Renal cortical epithelial cell (primary cell): ENCODE measurements at places on chromosomes 16 and 17.

GRCh38 chr17:4262703-4263102, 1.1 kb downstream of the ANKFY1 start:
- DNase-seq: no peak

DNA sequence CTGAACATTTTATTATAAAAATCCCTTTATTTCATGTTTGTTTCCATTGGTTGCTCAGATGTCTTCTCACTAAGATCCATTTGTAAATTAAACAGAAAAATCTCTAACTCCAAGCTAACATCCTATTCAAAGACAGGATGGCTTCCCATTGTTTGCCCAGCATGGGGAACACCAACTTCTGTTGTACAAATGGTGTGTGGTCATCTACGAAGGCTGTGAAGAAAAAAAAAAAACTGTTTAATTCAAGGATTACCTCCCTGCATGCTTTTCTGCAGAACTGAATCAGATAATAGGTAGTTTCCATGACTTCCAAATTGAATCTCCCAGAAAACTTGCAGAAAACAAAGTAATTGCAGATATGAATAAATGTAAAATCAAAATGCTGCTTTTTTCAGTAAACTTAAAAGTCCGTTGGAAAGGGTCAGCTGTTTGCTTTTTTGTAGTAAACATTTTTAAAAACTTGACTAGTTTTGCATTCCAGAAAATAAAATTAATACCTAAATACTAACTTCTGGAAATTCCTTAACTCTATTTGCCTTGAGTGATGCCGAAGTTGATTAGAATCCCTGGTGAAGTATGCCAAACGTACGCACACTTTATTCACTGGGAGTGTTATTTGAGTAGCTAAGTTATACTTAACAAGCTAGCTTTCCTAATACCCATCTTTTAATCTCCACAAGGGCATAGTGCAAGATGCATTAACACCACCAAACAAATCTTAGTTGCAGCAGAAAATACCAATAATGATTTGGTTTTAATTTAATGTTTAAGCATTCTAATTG, 7.7 kb downstream of the SALL1 start:
- DNase-seq: no peak

- no peak for DNase-seq
Measured at GRCh38 chr16:16075488-16076422, 126.3 kb downstream of the ABCC1 start.

DNA sequence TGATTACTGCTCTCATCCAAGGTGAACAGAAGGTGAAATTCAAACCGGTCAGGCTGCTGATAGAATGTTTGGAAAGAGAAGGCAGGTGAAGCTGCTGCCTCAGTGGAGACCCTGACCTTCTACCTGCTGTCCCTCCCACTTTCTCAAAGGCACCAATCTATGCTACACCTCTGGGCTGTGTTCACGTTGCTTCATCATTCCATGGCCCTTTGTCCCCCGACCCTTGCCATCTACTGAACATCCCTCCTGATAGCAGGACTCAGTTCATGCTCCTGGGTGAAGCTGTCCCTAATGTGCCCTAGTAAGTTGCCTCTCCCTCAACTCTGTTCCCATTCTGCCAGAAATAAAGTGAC, 44.2 kb upstream of the SOX9 start:
- no peak for DNase-seq

DNA sequence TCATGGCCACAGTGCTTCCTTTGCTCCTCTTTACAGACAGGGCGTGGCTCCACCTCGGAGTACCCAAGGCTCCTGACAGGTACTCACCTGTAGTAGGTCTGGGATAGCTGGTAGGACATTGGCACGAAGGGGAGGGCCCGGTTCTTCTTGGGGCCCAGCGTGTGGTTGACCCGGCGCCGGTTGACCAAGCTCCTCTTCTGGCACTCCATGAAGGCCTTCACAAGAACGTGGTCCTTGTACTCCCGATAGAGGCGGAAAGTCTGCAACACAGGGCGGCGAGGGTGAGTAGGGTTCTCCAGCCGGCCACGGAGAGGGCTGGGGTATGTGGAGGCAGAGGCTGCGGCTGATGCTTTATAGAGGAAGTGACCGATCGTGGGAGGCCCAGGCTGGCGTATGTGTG, 69.7 kb downstream of the IL21R start:
- no peak for DNase-seq

DNA sequence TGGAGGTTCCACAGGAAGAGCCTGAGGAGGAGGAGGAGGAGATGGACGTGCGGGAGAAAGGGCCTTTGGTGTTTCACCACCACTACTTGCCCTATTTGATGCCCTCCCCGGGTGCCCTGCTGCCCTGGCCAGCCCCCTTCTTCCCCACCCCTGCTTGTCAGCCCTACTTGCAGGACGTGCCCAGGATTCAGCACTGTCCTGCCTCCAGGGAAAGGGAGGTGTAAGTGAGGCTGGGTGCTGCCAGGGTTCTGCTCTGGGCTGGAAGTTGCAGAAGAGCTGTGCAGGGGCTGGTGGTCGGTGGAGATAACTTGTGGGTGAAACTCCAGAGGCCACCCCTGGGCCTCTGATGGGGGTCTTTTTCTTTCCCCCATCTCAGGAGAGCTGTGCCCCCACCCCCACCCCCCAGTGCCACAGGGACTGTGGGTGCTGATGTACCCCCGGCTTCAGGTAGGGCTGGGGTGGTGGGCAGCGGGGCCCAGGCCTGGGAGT, 3.0 kb downstream of the PRR29 start:
- no peak for DNase-seq

DNA sequence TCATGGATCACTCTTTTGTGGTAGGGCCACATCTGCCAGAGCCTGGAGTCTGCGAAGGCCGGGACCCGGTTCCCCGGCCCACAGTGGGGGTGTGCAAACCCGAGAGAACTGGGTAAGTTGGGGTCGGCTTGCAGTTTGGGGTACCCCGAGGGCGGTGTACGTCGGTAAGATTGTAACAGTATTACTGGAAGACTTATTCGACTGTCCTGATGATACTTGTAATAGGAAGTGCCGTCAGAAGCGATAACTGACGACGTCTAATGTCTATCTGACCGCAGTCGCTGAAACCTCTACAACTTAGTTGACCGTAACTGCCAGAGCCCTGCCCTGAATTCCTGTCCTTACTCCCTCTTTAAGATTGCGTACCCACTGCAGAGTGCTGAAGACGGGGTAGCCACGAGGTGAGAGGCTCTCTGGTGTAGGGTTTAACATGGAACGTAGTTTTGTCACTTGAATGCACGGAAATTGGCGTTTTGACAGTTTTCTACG, 24.0 kb downstream of the TRPV2 start:
- DNase-seq: peak; percentile 50

DNA sequence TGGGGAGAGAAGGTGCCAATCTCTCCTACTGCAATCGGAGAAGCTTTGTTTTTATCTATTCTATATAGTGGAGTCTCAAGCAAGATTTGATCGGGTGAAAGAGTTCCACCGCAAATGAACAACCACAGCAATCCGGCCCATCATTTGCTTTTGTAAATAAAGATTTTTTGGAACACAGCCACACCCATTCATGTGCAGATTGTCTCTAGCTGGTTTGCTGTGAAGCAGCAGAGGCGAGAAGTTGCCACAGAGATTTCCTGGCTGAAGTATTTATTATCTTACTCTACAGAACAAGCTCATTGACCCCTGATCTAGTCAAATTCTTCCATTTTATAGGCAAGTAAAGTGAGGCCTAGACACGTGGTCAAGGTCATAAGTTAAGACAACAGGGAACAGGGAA, 195.5 kb upstream of the TNRC6C start:
- no peak for DNase-seq

- DNase-seq: no peak
Measured at GRCh38 chr17:51731941-51732722, 426.4 kb downstream of the CA10 start.

GRCh38 chr17:81328978-81329926, 34.1 kb upstream of the SLC38A10 start:
- peak; percentile 82 for DNase-seq

DNA sequence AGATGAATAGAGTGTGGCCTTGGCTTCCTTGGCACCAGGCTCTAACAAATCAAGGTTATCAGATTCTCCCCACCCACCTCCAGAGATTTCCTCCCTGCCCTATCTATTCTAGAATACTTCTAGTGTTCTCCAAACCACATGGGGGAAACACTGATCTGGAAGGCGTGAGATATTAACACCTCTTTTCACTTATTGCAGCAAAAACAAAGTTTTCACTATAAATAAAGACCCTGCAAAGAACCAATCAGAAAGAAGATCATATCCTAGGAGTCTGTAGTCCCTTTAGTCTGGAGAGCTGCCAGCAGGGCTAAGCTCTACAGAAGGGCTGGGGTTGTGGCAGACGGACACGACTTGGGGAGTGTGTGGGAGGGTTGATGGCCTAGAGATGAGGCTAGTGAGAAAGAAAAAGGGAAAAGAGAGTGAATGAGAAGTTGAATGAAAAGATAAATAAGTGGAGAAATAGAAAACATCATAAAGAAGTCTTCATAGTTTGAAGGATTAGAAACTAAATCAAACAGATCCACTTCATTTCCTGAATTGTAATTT, 8.6 kb upstream of the SKAP1 start:
- no peak for DNase-seq

GRCh38 chr16:6279286-6279685, 1053.4 kb upstream of the RBFOX1 start:
- DNase-seq: no peak
